Stimulated activated CD4-positive, alpha-beta T cell treated with anti-CD3 and anti-CD28 coated beads, Interleukin-15, amount 100 ng/mL, for 1 hour (primary cell): ENCODE measurements at places on chromosomes 1 and 21.
A peak's percentile ranks its signal among the peaks of the same experiment; 100 is the strongest.

- no peak for DNase-seq
Measured at GRCh38 chr1:36843906-36844610, 190.3 kb downstream of the GRIK3 start.

DNA sequence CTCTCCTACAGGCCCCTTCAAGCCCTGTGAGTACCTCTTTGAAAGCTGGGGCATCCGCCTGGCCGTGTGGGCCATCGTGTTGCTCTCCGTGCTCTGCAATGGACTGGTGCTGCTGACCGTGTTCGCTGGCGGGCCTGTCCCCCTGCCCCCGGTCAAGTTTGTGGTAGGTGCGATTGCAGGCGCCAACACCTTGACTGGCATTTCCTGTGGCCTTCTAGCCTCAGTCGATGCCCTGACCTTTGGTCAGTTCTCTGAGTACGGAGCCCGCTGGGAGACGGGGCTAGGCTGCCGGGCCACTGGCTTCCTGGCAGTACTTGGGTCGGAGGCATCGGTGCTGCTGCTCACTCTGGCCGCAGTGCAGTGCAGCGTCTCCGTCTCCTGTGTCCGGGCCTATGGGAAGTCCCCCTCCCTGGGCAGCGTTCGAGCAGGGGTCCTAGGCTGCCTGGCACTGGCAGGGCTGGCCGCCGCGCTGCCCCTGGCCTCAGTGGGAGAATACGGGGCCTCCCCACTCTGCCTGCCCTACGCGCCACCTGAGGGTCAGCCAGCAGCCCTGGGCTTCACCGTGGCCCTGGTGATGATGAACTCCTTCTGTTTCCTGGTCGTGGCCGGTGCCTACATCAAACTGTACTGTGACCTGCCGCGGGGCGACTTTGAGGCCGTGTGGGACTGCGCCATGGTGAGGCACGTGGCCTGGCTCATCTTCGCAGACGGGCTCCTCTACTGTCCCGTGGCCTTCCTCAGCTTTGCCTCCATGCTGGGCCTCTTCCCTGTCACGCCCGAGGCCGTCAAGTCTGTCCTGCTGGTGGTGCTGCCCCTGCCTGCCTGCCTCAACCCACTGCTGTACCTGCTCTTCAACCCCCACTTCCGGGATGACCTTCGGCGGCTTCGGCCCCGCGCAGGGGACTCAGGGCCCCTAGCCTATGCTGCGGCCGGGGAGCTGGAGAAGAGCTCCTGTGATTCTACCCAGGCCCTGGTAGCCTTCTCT, 23.5 kb downstream of the UBE2T start:
- DNase-seq = no peak

DNA sequence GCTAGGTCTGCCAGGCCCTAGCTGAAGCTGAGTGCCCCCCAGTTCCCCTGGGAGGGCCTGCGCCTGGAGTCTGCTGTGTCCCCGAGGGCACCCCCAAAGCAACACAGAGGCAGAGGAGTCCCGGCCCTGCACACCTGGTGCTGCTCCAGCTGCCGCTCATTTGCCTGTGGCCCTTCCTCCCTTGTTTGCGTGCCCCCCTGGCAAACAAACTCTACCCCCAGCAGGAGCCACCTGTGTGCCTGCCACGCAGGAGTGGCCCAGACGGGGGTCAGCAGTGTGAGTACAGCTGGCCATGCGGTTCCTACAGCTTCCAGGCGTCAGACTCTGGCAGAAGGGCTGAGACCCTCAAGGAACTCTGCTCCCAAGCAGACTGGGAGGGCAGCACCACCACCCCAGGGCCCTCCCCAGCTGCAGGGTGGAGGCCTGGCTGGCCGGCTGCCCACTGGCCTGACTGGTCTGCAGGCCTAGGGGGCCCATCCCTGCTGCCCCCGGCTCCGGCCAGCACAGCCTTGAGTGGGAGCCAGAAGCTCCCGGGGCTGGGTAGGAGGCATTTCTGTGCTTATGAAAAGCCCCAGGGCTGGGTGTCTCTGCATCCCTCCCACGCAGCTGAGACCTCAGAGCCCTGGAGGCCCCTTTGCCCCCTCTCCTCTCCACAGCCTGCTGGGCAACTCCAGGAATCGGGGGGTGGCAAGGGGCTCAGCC, 563 bp upstream of the TAS1R3 start:
- DNase-seq = no peak

DNA sequence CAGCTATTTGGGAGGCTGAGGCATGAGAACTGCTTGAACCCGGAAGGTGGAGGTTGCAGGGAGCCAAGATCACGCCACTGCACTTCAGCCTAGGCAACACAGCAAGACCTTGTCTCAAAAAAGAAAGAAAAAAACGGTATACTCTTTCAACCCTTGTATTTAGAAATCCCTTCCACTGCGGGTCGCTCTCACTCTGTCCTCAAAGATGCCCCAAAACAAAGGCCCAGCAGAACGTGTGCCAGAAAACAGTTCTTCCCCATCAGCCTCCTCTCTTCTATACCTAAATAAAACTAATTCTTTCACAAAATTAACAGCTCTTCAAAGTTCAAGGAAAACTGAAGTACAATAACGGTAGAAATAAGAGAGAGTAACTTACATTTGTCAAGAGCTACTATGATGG, 13.2 kb downstream of the SETD4 start:
- DNase-seq = no peak

- DNase-seq = no peak
Measured at GRCh38 chr1:213761845-213762407, 225.8 kb upstream of the PROX1 start.

- no peak for DNase-seq
Measured at GRCh38 chr1:94100785-94101612, 19.9 kb downstream of the ABCA4 start.

DNA sequence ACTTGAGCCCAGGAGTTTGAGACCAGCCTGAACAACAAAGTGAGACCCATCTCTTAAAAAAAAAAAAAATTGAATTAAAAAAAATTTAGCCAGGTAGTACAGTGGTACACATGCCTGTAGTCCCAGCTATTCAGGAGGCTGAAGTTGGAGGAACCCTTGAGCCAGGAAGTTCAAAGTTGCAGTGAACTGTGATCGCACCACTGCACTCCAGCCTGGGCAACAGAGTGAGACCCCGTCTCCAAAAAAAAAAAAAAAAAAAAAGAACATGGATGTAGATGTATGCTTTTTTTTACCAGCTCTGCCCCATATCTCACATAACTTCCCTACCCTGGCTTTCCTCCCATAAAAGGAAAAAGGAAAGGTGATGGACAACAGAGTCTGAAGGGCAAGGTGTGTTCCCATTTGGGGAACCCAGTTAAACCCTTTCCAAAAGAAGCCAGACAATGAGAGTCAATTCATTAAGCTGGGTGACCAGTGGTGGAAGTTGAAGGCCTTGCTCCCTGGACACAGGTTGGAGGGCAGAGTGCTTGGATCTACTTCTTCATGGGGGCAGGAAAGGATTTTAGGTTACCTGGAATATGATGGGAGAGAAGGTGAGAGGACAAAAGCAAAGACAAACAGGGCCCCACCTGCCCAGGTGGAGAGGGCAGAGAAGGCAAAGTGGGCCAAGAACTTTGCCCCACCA, 2.9 kb downstream of the KRTCAP2 start:
- no peak for DNase-seq

DNA sequence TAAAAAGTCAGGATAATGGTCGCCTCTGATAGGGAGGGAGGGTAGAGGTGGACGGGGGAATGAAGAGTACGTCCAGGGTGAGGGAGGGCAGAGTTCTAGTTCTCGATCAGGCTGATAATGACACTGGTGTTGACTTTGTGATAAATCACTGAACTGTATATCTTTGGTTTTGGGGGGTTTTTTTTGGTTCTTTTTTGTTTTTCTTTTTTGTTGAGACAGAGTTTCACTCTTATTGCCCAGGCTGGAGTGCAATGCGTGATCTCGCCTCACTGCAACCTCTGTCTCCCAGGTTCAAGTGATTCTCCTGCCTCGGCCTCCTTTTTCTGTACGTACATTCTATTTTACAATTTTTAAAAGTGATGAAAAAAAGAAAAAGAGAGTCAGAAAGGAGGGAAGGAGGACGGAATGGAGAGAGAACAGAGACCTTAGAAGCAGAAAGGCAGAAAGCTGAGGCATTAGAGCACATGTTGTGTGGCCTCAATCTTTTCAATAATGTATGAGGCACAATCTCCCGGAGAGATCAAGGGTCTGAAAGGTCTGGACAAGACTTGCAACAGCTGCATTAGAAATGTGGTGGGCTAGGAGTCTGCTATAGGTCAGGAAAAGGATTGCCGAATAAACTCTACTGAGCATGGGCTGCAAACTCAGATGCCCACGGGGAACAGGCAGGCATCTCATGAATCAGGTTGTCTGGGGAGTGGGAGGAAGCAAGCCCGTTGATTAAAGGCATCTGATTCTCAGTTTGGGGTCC, 174.8 kb downstream of the TOMM20 start:
- no peak for DNase-seq

DNA sequence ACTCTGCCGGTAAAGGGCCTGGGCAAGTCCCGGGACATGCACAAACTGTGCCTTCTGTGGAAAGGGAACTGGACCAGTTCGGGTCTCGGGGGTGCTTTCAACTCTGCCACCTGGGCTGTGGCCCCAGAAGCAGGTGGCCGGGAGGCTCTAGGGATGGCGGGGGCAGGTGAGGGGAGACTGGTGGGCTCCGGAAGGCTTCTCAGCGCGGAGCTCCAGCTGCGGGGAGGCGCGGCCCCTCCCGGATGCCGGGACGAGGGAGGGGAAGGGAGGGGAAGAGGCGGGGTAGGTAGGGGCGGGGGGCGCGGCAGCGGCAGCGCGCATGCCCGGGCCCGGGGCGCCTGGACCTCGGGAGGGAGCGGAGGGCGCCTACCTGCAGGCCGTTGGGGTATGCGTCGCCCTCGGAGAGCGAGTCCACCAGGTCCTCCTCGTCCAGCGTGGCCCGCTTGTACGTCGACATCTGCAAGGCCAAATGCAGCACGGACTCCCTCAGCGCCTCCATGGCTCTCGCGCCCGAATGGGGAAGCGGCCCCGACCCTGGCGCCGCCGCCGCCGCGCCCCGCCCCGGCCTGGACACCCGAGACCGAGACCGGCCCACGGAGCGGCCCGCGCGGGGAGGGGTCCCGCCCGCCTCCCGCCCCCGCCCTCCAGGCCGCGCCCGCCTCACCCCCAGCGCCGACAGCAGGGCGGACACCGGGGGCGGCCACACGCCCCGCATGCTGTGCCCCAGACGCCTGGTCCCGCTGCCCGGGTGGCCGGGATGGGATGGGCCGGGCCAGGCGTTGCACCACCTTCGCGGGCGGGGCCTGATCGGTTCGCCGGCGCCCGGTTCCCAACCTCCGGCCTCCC, at the start of gene ECE1:
Gene ECE1 (minus strand): TSS at position 764 of the 846 bp plus-strand sequence. CDS start 49 bp downstream, at position 715.
- DNase-seq = peak; percentile 20

GRCh38 chr1:15139654-15140350, 13.7 kb upstream of the TMEM51 start:
- no peak for DNase-seq
